Upper lobe of right lung (tissue), 1 donor: ENCODE measurements at places on chromosomes 12 and 14. TPM values are rescaled to one million over a fixed set of nuclear protein-coding genes. Genes with fewer than 3 reads are reported as not detected.

- H3K27me3 ChIP-seq, result no peaks in the 10 kb centered on the region
- peak overlapping the region; percentile 32 for H3K27ac ChIP-seq
- H3K4me1 ChIP-seq, result peaks cover 11% of the 10 kb centered on the region
- no peak for DNase-seq
- H3K4me3 ChIP-seq, result no peak overlapping the region
These were observed 36.6 kb upstream of the LTBP2 start for GRCh38 chr14:74648601-74649000.

DNA sequence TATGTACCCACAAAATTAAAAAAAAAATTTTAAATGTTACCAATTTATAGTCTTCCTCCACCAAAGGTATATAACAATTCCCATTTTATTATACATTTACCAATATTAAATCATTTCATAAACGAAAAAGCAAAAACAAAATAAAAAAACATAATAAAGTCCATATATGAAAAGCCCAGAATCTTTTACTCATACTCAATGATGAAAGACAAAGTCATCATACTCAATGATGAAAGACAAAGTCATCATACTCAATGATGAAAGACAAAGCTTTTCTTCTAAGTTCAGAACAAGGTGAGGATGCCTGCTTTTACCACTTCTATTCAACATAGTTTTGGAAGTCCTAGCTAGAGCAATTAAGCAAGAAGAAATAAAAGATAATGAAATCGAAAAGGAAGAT is 28.1 kb downstream of the TMEM116 start:
- no peak overlapping the region for H3K27ac ChIP-seq
- DNase-seq, result no peak

DNA sequence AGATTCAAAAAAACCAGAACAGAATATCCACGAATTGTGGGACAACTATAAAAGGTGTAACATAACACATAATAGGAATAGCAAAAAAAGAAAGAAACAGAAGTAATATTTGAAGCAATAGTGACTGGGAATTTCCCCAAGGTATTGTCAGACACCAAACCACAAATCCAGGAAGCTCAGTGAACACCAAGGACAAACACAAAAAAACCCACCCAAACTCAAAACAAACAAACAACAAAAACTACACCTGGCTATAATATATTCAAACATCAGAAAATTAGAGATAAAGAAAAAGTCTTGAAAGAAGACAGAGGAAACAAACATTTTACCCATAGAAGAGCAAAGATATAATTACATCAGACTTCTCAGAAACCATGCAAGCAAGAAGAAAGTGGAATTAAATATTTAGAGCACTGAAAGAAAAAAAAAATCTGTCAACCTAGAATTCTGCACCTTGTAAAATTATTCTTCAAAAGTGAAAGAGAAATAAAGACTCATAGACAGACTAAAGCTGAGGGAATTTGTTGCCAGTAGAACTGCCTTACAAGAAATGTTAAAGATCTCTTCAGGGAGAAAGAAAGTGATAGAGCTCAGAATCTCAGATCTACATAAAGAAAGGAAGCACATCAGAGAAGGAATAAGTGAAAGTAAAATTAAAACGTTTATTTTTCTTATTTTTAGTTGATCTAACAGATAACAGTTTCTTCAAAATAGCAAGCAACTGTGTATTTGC is 12.1 kb upstream of the HMGA2 start:
- H3K27ac ChIP-seq, result no peak overlapping the region
- DNase-seq, result no peak
- H3K27me3 ChIP-seq, result peaks cover 10% of the 10 kb centered on the region
- no peaks in the 10 kb centered on the region for H3K36me3 ChIP-seq
- no peaks in the 10 kb centered on the region for H3K4me1 ChIP-seq

FICD gene
- 10.3 TPM for total RNA-seq

TAS2R13 gene
- total RNA-seq, result 1.3 TPM

RNASE3 gene
- not detected for total RNA-seq
